ENCODE measurements at places on chromosomes 2 and 18.

DNA sequence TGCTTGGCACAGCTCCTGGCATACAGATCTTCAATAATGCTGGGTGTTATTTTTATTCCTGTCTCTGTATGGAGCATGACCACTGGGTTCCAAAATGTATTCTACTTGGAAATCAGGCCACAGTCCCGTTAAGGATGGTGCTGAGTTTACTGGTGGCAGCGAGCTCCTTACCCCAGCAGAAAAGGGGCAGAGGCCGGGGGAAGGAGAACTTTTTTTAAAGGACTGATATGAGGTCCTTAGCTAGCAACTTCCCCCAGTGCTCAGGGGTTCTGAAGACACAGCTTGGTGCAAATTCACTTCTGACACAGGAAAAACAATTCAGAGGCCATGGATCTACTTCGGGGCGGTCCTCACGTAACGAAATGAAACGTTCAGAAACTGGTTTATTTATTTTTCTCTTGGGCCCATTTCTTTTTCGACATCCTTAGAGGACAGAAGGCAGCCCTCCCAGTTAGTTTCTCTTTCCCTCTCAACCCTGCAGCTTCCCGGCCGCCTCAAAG, 872 bp downstream of the RDH14 start:
- DNase-seq = no peak

DNA sequence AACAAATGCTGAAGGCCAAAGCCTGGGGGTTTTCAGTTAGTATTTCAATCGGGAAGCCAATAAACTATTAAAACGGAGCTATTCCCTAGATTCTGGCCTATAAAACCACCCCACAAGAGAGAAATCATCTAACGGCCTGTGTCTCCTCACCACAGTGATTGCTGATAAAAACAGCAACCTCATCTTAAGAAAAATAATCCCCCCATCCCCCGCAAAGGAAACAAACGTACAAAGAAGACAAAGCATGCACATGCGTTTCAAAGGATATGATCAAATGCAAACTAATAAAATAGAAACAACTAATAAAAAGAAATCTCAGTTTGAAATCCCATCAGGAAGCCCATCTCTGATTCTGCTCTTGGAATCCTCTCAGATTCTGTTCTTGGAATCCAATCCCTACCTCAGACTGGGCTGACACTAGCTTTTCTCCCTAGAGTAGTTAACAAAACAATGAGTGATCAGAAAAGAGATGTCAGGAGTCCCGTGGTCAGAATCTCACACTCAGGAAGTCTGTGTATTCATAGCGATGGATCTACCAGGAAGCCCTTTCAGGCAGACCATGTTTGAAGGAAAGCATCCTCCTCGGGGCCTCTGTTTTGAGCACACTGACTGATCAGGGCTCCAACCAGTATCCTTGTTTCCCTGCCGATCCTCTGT, 150.7 kb downstream of the THADA start:
- no peak for DNase-seq

DNA sequence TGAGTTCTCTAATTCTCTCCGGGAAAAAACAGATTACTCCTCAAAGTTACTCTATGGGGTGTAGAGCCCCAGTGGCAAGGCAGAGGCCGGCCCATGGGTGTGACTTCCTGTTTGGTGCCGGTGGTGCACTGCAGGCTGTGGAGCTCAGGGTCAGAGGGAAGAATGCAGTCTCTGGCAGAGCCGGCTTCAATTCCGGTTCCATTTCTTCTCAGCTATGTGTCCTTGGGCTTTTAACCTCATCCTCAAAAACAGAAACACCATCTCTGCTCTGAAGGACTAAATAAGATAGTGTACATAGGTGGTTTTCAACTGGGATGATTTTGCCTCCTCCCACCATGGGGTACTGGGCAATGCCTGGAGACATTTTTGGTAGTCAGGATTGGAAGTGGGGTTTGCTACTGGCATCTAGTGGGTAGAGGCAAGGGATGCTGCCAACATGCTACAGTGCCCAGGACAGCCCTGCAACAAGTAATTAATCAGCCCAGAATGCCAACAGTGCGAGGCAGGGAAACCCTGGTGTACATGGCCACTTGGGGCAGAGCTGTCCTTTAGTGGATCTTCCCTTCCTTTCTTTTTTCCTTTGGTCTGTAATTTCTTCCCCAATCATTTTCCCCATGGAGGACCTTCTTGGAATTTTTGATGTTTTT, 81.2 kb downstream of the INSIG2 start:
- no peak for DNase-seq

DNA sequence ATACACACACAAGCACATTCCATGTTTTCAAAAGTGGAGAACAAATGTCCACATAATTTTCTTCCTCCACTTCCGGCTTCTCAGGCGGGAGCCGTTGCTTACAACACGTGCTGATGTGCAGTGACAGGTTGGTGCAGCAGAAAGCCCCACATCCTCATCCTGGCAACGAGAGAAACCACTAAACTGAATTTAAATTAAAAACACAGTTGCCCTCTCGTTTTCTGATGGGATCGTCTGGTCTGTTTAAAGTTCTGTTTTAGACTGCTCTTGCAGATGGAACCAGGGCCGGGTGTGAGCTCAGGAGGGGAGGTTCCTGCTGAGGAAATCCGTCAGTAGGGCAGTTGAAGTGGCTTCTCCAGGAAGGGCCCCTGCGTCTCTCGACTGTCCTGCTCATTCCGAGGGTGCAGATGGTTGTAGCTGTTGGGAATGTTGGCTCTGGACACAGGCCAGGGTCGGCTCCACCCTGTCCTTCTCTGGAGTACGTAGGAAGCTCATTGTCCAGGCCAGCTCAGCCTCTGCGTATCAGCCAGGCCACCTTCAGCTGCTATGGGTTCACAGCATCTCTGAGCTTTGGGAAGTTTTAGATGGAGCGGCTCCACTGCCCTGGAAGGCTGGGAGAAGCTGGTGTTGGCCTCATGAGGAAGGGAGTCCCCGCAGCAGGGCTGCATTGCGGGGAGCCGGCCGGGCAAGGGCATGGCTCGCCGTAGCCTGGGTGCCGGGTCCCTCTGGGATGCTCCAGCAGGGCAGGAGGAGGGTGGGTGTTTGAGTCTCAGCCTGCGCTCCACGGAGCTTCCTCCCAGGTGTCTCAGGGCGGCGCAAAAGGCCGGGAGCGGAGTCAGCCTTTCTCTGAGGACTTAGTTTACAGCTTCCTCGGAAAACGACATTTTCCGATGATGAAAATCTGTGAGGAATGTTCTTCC, 58.3 kb downstream of the NFATC1 start:
- DNase-seq = no peak

- DNase-seq = no peak
Measured at GRCh38 chr18:47724186-47724975, 206.1 kb downstream of the SMAD2 start.

DNA sequence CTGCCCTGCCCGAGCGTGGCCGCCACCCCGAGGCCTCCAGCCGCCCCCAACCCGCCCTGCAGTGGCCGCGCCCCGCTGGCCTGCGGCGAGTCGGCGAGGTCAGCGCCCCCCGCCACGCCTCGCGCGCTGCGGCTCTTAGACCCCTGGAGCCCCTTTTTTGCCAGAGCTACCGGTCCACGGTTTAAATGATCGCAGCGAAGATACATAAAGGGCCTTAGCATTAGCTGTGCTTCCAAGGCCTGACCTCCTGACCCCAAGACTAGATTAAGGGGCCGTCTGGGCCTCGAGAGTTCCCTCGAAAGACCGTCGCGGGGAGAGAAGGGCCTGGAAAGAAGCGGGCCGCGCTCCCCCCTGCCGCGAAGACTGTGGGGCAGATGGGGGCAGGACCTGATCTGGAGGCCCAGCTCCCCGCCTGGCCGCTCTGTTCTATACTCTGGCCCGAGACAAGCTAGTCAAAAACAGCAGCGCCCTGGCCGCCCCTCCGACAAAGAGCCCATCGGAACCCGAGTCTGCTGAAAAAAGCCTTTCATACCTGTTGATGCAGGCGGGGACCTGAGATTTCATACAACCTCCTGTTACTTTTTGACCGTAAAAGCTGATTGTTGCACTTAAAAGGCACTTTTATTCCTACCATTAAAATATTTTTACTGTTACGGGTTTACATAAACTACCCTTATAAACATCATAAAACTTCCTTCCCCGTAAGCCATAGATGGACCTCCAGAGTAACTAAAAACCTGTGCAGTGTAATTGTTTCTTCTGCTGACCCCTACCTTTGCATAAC, 68.7 kb upstream of the PSMD14 start:
- no peak for DNase-seq

DNA sequence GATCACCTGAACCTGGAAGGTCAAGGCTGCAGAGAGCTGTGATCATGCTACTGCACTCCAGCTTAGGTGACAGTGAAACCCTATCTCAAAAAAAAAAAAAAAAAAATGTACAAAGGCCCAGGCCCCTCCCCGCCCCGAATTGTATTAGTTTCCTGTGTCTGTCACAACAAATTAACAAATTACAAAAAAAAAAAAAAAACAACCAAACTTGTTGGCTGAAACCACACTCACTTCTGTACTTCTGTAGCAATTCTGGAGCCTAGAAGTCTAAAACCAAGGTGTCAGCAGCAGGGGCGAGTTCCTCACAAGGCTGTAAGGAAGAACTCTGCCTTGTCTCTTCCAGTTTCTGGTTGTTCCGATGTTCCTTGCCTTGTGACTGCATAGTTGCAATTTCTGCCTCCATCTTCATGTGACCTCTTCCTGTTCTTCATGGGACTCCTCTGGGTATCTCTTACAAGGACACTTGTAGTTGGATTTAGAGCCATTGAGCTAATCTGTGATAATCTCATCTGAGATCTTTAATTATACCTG, 100.8 kb upstream of the ZSWIM2 start:
- DNase-seq = no peak

DNA sequence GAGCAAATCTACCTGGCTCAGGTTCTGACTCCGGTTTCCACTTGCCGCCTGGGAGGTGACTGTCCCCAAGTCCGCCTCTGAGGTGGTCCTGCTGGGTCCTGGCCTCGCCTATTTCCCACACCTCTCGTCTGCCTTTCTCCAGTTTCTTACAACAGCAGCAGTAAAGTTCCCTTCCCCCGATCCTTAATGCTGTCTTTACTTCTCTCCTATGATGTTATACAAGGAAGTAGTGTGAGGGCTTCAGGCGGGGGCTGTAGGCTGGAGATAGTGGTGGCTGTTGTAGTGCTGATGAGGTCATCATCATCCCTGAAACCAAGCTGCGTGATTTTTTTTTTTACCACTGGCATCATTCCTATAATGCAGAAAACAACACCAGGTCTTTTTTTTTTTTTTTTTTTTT, 18.9 kb downstream of the TGIF1 start:
- no peak for DNase-seq

DNA sequence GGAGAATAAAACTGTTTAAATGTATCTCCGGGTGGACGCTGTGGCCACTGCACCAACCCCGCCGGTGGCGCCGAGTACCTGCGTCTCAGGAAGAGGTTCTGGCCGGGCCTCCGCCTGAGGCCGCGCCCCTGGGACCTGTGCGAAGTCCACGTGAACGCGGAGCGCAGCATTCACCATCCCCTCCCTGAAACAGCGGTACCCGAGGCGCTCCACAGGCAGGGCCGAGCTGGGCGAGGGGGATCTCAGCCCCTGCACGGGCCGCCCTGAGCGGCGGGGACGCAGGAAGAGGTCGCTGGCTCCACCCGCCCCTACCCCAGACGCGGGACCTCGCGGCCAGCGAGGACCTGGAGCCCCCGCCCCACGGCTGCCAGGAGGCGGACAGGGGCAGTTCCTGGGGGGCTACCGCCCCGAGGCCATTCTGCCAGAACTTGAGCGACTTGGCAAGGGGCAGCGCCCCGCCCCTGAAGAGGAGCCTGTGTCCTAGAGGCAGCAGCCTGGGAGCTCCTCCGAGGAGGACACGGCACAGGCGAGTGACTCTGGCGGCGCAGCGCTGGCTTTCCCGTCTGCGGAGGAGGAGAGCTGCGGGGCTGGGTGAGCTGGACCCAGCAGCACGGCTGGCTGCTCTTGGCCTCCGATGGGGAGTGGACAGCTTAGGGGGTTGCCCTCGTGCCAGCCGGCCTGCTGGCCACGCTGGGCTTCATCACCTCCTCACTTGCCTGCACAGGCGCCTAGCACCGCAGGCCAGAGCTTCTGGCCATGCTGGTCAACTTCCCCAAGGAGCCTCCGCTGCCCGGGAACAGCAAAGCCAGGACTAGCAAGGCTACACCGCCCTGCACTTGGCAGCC, 9.7 kb upstream of the TEKT4 start:
- no peak for DNase-seq

Data from stimulated activated CD8-positive, alpha-beta memory T cell treated with anti-CD3 and anti-CD28 coated beads, Interleukin-15, amount 100 ng/mL, for 24 hours (primary cell).